ENCODE measurements at places on chromosomes 2 and 18.

- no peak for DNase-seq
These were observed 22.1 kb upstream of the CTDP1 start for GRCh38 chr18:79657342-79657996.

DNA sequence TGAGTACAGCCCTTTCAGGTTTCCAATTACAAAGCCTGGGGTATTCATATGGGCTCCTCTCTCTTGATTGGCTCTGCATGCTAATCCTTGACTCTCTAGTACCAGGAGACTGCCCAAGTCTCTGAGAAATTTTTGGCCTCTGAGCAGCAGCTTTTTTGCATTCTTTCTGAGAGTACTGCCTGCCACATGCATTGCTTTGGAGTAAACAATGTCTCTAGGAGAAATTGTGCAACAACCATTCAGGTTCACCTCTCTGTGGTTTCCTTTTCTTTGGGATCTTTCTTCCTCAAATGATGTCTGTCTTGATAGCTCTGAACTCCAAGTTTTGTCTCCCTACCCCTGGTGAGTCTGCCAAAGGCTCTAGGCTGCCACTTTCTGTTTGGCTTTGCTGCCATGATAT is 115.8 kb upstream of the SETBP1 start:
- DNase-seq, result no peak

DNA sequence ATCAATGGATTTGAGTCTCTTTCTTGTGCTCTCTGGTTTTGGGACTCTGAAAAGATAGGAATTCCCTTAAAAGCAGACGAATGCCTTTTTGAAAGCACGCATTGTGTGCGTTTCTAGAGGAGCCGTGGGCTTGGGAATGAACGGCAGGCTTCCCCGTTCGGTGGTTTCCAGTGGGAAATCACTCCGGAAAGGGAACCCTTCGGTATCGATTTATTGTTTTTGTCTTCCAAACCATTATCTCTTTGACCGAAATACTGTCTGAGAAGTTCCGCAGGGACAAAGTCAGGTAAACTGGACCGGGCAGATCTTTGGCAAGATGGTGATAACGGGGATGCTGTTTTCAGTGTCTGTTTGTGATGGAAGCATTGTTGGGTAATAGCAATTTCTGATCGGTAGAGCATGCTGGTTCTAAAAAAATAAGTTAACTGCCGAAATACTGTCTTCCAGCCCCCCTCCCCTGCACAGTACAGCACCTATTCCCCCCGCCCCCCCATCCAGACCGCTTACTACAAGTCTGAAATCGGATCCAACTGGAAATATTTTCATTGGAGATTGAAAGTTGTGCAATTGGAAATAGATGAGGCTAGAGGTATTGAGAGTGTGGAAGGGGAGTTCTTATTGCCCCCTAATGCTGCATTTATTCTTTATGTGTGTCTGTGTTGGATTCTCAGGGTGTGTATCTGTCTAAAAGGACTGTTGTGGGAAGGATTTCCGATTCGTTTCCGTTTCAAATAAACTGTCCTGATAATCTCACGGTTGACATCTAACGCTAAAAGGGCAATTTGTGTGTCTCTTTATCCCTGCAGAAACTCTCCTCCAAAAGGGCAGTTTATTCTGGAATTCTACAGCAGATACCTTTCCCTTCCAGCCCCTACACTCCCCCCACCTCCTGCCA is 635 bp downstream of the SETBP1 start:
- no peak for DNase-seq

DNA sequence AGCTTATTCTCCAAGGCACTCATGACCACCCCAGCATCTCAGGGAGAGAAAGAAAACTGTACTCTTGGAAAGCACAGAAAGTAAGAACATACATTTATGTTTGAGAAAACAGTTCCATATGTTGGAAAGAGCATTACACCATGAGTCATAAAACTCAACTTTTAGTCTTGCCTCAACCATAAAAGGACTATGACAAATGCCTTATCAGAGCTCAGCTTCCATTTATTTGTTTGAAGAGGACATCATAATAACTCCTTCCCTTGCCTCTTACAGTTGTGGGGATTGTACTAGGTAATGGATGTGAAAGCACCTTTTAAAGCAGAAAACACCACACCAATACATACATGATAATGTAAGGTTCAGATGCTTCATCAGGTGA is 370.8 kb downstream of the LNPK start:
- DNase-seq, result no peak

GRCh38 chr18:66209656-66210055 is 394.2 kb downstream of the CDH19 start:
- DNase-seq, result no peak

- DNase-seq, result no peak
These were observed 1.0 kb upstream of the ORC2 start for GRCh38 chr2:200964498-200964897.

Measured in activated CD8-positive, alpha-beta memory T cell treated with anti-CD3 and anti-CD28 coated beads for 1 hour (primary cell).